ENCODE measurements at places on chromosomes 11 and 22.

- DNase-seq = no peak
Observed at GRCh38 chr11:27812341-27812740, 112.1 kb upstream of the BDNF start.

DNA sequence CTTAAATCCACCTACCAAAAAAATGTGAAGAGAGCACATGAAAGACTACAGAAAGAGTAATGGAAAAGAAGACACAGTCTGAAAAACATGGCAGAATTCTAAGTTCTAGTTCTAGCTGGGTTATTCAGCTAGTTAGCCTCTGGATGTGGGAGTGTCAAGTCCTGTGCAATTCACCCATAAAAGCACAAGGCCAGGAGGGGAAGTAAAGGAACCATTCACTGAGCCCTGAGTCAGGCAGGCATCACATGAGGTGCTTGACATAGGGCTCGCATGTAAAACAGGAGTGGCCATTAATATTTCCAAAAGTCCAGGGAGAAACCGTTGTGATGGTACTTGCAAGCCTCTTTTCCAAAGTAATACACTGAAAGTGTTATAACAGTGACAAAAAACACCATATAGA is 103.7 kb downstream of the GAB2 start:
- no peak for DNase-seq

- no peak for DNase-seq
Observed at GRCh38 chr22:50012211-50013181, at the start of gene IL17REL. Gene IL17REL (minus strand): TSS chr22:50012765. CDS start chr22:50012646, 119 bp downstream.

DNA sequence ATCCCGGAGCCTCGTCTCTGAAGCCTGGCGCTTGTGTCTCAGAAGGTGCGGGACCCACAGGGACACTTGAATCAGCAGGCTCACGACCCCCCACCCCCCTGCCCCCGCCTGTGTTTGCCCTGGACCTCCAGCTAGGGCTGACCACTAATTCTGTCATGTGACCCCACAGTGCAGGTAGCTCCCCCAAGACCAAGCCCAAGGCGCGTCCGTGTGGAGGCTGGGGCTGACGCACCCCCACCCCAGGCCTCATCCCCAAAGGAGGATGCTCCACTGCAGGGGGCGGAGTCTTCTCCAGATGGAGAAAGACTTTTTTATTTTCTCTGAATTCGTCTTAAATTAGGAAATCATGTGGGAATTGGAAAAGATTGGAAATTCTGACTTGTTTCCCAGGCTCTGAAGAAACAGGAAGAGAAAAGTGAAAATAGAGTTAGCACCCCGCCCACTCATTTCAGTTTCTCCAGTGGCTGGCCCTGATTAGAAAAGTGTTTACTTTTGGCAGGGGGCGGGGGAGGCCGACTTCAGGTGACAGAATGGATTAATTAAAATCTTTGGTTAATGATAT is 1.0 kb upstream of the RELA start:
- DNase-seq = no peak

DNA sequence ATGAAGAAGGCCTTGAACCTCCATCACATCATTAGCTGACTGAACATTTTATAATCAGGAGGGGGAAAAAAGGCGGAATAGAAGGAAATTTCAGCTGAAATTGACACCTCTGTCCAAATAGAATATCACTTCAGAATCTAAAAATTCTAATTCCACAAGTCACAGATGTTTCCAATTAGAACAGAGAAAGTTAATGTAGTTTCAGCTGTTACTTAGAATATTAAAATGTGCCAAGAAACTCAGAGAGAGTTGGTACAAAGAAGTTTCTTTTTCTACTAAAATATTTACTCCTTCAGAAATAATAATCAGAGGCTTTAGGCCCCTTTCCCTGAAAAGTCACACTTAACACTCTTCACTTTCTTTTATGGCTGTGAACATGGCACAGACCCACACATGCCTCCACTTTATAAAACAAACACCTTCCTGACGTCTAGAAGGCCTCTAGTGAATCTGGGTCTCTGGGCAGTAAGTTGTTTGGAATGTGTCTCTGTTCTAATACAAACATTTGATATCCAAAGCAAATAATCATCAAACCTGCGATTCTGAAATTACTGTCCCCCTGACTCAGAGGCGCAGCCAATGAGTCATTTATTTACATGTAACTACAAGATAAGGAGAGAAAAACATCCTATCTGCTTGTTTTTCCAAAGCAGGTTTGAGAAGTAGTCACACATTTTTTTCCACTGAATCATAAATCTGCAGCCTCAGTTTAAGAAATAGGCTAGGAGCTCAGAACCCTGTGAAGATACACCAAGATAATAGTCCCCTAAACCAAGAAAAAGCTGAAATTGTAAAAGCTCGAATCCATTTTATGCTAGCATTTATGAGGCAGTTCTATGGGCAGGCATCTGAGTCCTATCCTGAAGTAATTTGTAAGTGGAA is 148.4 kb downstream of the ME3 start:
- no peak for DNase-seq

DNA sequence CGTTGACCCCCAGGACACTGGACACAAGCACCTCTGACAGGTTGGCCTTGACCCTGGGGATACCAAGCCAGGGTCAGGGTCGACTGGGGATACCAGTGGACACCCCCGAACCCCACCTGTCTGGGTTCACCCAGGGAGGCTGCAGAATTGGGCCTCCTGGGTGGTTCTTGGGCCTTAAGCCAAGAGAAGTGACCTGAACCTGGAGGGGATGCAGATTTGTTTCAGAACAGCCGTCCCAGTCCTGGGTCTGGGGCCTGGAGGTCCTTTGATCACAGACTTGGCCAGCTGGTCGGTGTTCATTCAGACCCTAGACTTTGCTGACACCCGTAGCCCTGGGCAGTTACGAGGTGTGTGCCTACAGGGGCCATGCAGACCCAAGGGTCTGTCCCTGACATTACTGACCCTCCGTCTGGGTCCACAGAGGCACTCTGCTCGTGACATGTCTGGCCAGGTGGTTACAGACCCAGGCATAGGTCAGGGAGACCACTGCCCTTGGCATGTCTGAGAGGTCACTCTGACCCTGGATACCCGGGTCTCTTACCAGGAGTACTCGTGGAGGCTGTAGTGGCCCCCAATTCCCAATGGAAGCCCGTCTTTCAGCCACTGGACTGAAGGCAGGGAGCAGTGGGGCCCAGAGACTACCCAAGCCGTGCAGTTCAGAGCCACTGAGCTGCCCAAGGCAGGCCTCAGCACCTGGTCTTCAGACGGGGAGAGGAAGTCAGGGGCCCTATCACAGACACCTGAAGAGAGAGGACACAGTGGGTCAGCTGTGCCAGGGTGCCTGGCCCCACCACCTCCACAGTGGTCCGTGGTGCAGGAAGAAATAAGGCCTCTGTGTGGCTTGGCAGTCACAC is 6.4 kb downstream of the SIGIRR start:
- DNase-seq = no peak

DNA sequence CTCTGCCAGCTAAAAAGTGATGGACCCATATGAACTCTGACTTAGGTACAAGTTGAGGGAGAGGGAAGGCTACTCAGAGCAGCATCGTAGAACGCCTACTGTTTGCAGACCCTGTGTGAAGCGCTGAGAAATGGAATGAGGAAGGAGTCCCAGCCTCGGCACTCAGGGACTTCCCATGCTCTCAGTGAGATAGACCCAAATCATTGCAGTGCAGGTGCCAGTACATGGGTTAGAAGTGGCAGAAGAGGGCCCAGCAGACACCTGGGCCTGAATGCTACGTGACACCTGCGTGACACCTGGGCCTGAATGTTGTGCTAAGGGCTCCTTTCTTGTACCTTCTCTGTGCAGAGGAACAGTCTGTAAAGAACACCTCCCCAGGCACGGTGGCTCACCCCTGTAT is 2.6 kb upstream of the PDGFB start:
- DNase-seq = no peak

DNA sequence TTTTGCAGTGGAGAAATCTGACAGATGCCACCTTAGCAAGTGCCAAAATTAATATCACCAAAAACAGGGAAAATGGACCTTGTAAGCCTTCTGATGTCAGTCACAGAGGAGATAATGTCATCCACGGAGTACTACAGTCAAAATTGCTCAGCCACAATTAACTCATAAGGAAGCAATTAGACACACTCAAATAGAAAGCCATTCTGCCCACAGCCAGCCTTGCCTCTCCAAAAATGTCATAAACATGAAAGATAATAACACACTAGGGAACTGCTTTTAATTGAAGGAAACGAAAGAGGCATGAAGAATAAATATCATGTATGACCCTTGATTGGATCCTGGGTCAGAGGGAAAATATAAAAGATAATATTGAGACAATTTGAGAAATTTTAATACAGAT is 505.6 kb upstream of the API5 start:
- DNase-seq = no peak

GRCh38 chr11:128227466-128227865 is 359.9 kb downstream of the ETS1 start:
- no peak for DNase-seq

- DNase-seq = no peak
Observed at GRCh38 chr11:129365816-129366215, 9.8 kb upstream of the BARX2 start.

- DNase-seq = no peak
Observed at GRCh38 chr11:74646954-74647353, 54.6 kb downstream of the POLD3 start.

GRCh38 chr11:131653260-131653659 is 282.8 kb downstream of the NTM start:
- DNase-seq = no peak

GRCh38 chr22:24024354-24024753 is 13.2 kb downstream of the CABIN1 start:
- no peak for DNase-seq

DNA sequence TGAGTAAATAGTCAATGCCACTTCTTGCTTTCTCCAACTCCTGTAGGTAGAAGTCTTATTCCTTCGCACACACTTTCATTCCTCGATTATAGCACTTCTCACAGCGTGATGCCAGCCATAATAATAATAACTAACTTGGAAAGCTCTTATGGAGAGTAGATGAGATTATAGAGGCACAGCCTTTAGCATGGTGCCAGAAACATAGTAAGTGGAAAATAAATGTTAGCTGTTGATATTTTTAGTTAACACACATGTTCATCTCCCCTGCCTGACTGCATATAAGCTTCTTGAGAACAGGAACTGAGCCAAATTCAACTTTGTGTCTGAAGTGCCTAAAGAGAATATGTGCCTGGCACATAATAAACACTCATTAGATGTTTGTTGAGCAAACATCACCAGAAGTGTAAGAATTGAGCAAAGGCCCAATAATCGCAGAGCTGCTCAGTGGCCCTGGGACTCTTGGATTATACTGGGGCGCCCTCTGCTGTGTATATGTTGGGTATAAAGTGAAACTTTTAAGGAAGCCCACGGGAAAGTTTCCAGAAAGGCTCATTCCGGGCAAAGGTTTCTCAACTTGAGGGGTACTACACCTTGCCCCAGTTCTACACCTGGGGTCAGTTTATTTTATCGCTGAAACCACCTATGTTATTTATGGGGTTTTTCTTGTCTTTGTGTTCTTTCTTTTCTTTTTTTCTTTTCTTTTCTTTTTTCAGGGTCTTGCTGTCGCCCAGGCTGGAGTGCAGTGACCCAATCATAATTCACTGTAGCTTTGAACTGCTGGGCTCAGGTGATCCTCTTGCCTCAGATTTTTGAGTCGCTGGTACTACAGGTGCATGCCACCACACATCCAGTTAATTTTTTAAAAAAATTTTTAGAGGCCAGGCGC is 22.3 kb downstream of the SLN start:
- no peak for DNase-seq

DNA sequence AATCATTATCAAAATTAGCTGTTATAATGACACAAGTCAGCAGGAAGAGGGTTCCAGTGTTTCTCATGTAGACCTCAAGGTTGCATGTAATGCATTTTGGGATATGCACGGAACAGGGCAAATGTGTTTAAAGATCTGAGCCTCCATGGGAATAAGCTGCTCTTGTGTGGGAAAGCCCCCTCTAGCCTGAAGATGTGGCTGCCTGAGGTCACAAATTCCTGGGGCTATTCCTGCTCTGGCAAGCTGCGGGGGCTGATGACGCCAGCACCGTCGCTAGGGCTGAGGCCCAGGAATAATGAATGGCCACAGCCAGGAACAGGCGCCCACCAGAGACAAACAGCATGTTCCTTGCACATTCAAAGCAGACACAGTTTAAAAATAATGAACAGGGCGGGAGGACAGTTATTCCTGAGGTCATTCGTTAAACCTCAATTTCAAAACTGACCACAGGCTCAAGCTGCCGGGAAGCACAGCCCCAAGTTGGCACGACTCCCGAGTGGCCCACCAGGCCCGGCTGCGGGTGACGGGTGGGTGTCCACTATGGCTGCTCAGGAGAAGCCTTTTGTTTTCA is 11.7 kb downstream of the OSBPL5 start:
- DNase-seq = no peak

GRCh38 chr11:65498042-65498726 is 661 bp upstream of the MALAT1 start:
- no peak for DNase-seq

DNA sequence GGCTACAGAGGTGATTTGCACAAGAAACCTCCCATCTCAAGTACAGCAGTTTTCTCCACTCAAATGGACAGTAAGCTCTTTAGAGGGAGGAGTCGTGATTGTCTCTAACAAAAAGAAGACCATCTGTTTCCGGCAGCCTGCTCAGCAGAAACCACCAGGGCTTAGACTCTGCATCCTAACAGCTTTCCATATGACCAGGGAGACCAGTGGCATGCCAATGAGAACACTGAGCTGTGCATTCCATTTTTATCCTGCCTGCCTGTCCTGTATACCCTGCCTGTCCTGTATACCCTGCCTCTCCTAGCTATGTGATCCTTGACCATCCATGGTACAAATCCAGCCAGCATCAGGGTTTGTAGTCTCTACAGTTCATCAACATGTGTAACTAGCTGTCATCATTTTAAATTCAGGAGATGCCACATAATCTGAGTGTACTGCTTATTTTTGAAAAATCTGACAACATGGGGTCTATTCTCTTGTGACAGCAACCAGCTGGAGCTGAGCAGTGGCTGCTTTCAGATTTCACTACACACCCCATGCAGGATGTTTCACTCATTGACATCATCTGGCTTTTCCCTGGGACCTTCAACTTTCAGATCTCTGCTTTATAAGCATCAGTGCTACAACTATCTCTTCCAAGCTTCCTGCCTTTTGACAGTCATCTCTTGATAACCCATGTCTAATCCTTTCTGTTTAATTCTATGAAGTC is 50.5 kb upstream of the POU2AF2 start:
- no peak for DNase-seq

DNA sequence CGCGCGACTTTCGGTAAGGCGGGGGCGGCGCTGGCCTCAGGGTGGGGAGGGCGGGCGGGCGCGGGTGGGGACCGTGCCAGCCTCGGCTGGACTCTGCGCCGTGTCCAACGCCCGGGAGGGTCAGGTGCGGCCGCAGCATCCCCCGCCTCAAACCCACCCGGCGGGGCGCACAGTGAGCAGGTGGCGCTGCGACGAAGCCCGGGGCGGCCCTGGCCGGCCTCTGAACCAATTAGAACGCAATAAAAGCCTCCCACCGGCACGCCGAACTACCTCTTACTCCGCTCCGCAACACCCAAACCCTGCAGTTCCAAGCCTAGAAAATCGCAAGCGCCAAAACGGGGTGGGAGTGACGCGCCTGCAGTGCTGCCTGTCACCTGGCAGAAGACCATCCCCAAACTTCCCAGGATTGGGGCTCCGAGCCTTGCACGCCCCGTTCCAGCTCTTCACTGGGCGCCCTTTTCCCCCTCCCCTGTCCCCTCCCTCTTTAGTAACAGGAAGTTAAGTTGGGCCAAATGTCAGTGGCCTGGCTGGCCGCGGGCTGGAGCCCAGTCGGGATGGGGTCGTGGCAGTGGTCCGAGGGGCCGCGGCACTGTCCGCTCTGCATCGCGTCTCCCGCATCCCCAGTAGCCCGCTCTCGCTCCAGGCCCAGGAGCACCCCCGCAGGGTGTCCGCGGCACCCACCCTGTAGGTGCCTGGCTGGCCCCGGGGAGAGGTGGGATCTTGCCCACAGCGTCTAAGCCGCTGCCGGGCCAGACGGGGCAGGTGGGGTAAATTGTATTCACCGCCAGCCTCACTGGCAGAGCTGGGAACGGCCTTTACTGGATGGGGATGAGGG is 541 bp downstream of the MICAL2 start:
- no peak for DNase-seq

All from GM18507 (cell line).